ENCODE measurements at places on chromosomes 1 and 21.

DNA sequence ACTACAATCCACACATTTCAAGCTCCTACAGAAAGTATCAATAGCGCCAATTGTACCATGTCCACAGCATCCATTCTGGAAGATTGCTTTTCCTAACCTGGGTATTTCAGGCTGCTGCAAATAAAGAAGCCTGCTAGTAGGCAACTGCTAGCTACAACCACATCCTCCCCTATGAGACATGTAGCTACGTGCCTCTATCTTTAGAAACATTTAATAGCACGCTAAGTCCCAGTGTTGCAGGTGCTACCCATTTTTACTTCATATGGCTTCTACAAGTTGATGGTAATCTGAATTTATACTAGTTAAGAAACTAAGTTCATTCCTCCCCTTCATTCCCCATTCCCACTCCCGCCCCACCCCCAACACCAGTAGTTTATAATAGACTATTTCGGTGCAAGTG is 7.4 kb upstream of the AMPD1 start:
- no peak for DNase-seq

GRCh38 chr1:28591708-28592320 is at the start of gene RAB42:
RAB42 (plus strand) TSS chr1:28592265; CDS start chr1:28592512, 247 bp downstream.
- DNase-seq, result peak; percentile 23

DNA sequence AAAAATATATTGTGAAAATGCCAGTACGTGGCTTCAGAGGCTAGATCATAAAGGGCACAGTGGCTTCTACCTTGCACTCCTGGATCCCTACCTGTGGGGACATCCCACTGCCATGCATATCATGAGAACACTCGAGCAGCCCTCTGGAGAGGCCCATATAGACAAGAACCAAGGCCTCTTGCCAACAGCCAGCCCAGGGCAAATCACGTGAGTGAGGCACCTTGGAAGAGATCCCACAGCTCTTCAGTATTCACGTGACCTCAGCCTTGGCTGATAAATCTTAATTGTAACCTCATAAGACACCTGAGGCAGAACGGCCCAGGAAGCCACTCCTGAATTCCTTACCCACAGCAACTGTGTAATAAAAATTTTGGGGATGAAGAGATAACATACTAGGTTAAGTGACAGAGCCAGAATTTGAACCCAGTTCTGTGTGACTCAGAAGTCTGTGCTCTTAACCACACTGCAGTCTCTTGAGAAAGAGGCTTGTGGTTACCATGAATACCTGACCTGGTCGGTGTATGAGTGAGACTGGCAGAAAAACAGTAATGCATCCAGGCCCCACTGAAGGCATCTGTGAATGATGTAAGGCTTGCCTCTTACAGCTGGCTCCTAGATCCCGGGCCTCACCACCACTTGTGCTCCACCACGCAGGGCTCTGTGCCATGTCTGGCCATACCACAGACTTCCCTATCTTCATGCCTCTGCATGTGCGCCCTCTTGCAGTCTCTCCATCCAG is 6.9 kb upstream of the A3GALT2 start:
- DNase-seq, result peak; percentile 99

GRCh38 chr1:179300112-179300511 is 6.5 kb downstream of the SOAT1 start:
- DNase-seq, result no peak

DNA sequence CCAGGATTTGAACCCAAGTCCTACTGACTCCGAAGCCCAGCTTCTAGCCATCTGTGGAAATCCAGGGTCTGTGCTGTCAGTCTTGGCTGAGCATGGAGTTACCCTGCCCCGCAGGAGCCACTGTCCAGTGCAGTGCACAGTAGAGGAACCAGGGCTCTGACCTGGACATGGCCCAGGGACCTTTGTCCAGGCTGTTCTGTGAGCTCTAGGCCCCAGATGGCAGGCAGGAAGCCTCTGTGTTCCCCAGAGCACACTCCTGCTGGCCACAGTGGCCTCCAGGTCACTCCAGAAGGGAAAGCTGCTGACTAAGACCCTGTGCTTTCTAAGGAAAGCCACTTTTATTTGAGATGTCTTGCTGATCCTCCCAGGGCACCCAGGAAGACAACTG is 13.8 kb downstream of the S100A7A start:
- DNase-seq, result no peak

- DNase-seq, result no peak
Measured at GRCh38 chr1:50666849-50667248, 243.6 kb upstream of the DMRTA2 start.

DNA sequence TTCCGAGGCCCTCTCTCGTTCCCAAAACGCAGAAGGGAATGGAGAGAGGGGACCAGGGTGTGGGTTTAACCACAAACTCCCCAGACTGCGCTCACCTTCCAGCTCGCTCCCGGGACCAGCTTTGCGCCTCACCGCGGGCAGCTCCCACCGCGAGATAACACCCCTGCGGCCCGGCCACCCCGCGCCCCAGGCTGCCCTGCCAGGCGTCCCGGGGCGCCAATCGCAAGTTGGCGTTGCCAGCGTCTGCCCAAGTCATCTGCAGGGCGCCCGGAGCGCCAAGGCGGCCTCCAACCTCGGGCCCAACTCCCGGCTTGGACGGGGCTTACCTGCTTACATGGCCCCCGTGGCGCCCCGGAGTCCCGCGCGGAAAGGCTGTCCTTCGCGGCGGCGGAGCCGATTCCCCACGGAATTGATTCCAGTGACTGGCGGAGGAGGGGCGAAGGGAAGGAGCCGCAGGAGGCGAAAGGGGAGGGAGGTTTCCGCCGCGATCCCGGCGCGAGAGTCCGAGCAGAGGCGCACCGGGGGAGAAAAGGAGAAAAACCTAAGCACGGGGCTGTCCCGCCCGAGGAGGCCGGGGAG is 456 bp downstream of the PTPN14 start:
- DNase-seq, result no peak
